ENCODE measurements at places on chromosomes 6 and 20.
A peak's percentile ranks its signal among the peaks of the same experiment; 100 is the strongest.

- no peak for DNase-seq
Measured at GRCh38 chr6:14569394-14569793, 451.8 kb downstream of the CD83 start.

DNA sequence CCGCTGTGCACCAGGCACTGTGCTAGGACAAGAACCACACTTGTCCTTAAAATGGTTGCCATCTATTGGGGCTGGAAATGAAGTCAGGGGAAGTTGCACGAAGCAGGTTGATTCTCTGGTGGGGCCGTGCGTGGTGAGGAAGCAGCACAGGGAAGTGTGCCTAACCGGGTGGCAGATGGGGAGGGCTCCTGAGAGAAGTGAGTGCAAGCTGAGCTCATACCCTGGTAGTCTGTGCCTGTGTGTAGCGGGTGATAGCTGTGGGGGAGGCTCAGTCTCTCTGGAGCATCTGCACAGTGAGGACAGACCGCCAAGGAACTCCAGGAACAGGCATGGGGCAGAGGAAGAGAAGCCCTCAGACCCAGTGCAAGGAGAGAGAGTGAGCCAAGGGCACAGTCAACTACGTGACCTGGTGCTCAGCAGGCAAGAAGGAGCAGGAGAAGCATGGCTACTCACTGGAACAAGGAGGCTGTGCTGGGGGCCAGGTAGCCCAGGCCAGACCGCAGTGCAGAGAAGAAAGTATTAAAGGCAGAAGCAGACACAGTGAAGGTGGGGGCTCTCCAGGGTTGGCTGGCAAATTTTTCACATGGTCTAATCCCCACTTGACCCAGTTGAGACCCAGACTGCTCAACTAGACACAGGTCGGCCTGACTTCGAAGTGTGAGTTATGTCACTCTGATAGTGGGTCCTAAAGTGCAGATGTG lies 155.0 kb downstream of the CDH26 start:
- no peak for DNase-seq

DNA sequence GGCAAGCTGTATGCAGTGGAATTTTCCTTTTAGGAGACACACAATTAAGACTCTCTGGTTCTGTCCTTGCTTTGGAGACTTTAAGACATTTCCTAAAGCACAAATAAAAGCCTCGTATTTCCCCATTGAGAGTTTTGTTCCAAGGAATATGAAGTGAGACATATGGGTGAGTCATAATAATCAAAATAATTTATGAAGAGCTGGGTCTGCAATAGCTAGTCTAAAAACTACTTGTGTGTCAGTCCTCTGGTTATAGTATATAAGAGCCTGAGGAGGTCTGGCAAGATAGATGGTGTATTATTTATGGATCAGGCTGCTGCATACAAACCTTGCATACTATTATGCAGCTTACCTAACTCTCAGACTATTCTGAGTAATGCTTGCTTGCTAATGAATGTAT lies 142.6 kb downstream of the ADGRG6 start:
- no peak for DNase-seq

GRCh38 chr6:53834132-53834531 lies 39.3 kb downstream of the LRRC1 start:
- DNase-seq, result no peak

GRCh38 chr6:170253226-170253909 lies 37.5 kb downstream of the DLL1 start:
- no peak for DNase-seq

- DNase-seq, result no peak
Measured at GRCh38 chr6:34170346-34170745, 24.5 kb upstream of the GRM4 start.

DNA sequence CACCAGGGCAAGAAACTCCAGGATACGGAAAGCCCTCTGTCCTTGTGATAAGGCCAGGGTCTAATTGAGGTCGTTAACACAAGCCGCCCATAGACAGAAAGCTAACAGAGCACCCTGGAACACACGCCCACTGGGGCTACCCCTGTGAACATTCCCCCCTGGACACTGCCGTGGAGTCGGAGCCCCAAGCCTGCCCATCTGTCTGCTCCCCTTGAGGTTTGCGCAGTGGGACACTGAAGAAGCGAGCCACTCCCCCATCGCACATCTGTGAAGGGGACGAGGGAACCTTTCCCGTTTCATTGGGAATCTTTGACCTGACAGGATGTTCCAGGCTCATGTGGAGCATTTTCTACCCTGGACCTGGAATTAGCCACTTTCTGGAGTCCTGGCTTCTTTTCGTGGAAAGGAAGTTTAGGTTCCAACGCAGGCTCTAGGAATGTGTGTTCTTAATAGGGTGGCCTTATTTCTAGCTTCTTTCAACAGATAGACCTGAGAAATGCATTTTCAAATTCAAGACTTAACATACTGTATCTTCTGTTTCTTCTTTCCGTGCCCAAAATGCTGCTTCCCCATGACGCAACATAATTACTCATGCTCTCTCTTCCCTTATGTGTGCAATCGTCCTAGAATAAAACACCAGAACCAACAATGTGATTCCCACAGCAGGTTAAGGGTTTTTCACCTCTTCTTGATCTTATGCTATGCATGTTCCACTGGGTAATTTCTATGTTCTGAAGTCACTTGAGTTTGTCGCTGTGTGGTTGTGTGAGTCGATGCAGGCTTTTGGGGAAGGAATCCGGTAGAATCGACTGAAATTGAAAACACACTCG lies 161.1 kb downstream of the ERMARD start:
- DNase-seq, result no peak

- no peak for DNase-seq
Measured at GRCh38 chr6:39515006-39515405, 192.5 kb upstream of the KCNK16 start.

GRCh38 chr6:45265246-45265645 lies 62.9 kb upstream of the RUNX2 start:
- no peak for DNase-seq

- DNase-seq, result no peak
Measured at GRCh38 chr6:33080127-33081089, 4.6 kb downstream of the HLA-DPB1 start.

GRCh38 chr20:62156592-62157386 lies 13.2 kb downstream of the SS18L1 start:
- peak; percentile 46 for DNase-seq

DNA sequence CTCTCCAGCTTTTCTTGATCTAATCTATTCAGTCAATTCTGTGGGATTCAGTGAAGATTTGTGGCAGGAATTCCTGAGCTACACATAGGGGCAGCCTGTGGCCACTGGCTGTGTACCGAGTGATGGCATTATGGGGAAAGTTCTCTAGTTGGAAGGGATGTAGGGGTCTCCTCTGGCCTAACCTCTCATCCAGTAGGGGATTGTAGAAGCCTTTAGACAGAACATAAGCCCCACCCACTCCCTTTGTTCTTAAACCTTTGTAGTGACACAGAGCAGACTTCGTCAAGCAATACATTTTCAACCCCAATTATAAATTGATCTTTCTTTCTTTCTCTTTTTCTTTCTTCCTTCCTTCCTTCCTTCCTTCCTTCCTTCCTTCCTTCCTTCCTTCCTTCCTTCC lies 188.9 kb downstream of the QKI start:
- DNase-seq, result no peak

GRCh38 chr6:86856937-86857563 lies 80.3 kb upstream of the HTR1E start:
- DNase-seq, result no peak
